ENCODE measurements at places on chromosomes 6 and 20.

DNA sequence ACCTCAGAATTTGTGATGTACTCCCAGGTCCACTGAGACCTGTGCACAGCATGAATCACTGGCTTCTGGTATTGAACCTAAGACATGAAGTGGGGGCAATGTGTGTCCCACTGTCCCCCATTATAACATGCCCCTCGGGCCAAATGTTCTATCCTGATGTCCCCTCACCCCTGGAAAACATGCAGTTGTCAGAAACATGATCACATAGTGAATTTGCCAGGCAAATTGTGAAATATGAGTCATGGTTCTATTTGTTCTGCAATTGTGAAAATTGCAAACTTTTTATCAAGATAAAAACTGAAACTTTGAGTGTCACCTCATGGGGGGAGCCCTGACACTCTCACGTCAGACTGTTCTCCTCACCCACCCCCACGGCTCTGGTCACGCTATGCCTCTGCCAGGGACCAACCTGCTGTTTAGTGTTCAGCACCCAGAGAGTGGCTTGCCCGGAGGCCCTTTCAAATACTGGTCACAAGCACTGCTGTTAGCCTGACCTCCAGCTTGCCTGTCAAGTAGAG is 305.3 kb downstream of the CLIC5 start:
- peak; percentile 26 for DNase-seq

DNA sequence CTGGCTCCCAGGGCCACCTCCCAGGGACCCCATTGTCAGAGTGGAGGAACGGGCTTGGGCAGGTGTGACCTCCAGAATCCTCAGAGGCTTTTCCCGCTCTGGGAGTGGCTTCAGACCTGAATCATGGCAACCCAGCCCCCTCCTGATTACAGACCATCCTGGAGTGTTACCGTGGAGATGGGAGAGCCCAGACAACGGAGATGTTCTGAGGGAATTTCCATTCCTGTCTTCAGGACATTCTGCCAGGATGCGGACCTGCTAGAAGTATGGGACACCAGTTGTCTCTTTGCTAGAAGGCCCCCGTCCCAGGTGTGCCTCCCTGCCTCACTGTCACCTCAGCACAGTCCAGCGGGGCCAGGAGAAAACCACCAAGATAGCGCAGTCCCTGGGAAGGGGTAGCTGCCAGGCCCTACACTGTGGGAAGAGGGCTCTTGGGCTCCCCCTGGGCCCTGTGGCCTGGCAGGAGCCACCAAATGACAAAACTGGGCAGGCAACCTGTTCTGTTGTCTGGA is 109.9 kb downstream of the PSMB1 start:
- DNase-seq: no peak

DNA sequence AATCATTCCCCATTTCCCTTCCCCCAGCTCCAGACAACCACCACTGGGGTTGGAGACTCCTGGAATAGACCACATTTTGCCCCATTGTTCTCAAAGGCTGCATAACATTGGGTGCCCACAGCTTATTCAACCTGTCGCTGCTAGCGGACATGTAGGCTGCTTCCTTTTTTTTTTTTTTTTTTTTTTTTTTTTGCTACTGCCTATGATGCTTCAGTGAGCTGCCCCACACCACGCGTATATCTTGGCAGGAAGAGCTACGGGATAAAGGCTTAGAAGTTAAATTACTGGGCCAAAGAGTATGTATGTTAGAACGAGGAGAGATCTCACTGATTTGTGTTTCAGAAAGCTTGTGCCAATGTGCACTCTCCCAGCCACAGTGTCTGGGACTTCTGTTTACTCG is 7.0 kb downstream of the LBP start:
- DNase-seq: no peak

- no peak for DNase-seq
These were observed 10.5 kb upstream of the SRXN1 start for GRCh38 chr20:663315-664090.

GRCh38 chr6:56724455-56724854 is 81.8 kb upstream of the DST start:
- DNase-seq: no peak

DNA sequence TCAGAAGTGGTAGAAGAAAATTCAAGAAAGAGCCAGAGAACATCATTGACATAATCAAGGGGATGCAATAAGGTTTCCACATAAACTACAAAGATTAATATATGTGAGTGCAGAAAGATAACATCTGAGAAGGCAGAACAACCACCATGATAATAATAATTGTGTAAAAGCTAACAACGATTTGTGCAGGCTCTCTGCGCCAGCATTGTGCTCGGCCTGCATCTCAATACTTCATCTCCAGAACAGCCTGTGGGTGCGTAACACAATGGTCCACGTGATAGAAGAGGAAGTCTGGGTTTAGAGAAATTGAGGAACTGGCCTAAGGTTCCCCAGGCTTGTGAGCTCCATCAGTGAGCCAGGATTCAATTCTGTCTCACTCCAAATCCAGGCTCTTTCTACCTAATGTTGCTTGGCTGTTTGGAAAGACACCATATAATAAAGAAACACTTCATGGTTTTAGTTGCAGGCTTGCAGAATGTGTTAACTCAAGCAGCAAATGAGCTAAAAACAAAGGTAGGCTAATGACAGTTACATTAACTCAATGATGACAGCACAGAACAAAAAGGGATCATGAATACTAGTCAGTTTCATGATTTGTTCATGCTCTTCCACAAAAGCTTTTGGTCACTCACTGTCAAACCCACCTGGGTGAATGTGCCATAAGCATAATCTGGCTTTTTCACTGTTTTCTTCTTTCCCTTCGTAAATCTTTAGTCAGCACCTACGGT is 71.2 kb downstream of the LY86 start:
- no peak for DNase-seq

- no peak for DNase-seq
These were observed 5.6 kb downstream of the TAF4 start for GRCh38 chr20:62059920-62060630.

DNA sequence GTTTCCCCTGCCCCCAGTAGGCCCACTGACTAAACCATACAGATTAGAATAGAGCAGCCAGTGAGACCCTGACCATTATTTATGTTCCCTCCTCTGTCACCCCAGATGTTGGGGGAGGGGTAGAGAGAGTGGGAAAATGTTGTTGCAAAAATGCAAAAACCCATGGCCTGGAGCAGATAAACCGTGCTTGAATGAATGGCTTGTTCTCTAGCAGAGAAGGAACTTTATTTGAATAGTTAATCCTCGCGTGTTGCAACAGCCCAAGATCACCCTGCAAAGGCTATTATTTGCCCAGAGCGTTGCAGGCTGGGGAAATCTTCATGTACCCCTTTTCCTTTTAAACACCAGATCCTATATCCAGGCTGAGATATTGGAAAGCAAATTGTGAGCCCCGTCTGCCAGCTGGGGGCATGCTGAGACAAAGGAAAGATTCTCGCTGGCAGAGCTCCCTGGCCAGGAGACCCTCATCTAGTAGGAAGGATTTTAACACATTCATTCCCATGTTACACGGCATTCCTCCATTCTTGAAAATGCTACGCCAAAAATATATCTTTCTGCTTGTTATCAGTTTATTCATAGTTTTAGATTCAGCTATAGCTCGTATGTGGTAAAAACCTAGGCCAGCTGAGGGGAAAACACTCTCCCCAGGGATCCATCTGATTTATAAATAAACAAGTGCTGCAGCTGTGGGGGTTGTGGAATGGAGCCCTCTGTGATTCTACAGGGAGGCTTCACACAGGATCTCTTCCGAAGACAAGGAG is 53.0 kb downstream of the LINC00237 start:
- no peak for DNase-seq

- peak; percentile 52 for DNase-seq
These were observed 115.4 kb upstream of the BTN3A2 start for GRCh38 chr6:26249707-26249956.

DNA sequence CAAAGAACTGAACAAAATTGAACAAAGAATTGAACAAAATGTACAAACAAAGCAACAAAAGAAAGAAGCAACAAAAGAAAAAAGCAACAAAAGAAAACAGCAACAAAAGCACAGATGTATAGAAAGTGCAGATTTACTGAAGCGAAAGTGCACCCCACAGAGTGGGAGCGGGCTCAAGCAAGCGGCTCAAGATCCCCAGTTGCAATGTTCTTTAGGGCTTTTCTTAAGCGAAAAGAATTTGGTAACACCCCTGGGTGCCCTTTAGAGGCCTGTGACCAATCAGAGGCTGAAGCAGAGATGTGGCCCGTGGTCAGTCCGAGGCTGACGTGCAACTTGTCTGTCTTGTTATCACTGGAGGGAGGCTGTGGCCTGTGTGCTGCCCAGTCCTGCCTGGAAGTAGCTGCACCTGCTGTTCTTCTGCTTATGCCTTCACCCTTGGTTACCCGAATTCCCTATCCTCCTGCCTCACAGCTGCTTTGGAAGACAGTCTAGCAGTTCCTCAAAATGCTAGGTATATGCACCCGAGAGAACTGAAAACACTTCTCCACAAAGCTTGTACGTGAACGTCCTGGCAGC is 13.2 kb upstream of the KIF25 start:
- DNase-seq: no peak

- DNase-seq: no peak
These were observed 12.3 kb upstream of the HMGN4 start for GRCh38 chr6:26525838-26526237.

DNA sequence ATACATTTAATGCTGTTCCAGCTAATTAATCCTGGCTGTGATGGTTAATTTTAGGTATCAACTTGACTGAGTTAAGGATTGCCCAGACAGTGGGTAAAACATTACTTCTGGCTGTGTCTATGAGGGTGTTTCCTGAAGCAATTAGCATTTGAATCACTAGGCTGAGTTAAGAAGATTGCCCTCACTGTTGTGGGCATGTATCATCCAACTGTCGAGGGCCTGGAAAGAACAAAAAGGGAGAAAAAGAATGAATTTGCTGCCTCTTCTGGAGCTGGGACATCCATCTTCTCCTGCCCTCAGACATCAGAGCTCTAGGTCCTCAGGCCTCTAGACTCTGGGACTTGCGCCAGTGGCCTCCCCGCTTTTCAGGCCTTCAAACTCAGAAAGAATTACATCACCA is 34.3 kb downstream of the SDHAF4 start:
- no peak for DNase-seq

- no peak for DNase-seq
These were observed 19.5 kb upstream of the FAM8A1 start for GRCh38 chr6:17580518-17581048.

DNA sequence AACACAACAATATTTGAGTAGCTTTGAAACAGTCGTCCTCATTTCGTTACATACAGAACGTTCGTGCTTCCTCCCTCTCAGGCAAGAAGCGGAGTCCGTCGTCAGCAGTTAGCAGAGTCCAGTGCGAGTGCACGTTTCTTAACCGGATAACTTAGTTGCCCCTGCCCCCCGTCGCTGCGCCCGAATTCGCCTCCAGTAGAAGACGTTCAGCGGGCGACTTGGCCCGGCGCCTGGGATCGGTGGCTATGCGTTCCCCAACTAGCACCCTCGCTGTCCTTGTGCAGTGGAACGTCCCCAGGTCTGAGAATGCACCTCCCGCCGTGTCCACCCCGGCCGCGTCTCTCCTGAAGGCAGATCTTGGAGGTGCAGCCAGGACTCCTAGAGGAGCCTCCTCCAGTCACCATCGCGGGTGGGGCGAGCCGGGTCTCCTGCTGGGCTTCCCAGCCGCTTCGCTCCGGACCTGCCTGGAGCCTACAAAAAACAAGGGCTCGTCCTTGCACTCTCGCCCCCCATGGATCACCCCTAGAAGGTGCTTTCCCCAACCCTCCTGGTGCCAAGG is 910 bp upstream of the PCSK2 start:
- DNase-seq: no peak

DNA sequence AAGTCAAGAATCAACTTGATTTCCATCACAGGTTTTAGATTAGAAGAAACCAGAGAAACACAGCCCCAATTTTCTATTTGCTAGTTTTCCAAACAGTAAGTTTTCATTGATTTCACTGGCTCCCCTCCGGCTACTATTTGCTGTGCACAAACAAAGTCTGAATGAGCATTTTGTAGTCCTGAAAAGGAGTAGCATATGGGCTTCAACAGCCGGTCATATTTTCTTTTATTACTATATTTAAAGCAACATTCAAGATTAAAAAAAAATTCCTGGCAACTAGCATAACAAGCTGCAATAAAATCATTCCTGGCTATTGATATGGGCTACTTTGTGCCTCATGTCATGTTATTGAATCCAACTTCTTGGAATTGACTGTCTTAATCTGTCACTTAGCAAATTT is 48.3 kb downstream of the CARMIL1 start:
- no peak for DNase-seq

DNA sequence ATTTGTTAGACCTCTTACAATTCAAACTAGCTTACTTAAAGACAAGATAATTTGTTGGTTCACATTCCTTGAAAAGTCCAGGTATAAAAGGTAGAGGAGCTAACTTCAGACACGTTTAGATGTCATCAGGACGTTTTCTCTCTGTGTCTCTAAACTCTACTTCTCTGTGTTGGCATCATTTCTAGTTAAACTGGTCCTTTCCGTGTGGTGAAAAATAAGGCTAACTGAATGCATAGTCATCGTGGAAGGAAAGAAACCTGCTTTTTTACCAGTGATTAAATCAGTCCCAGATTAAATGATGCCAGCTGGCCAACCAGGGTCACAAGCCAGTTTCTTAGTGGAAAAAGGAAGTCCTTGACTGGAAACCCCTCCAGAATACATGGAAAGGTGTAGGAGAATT is 168.4 kb upstream of the AHI1 start:
- DNase-seq: no peak

- DNase-seq: no peak
These were observed 19.6 kb upstream of the TRAM2 start for GRCh38 chr6:52596371-52597028.

DNA sequence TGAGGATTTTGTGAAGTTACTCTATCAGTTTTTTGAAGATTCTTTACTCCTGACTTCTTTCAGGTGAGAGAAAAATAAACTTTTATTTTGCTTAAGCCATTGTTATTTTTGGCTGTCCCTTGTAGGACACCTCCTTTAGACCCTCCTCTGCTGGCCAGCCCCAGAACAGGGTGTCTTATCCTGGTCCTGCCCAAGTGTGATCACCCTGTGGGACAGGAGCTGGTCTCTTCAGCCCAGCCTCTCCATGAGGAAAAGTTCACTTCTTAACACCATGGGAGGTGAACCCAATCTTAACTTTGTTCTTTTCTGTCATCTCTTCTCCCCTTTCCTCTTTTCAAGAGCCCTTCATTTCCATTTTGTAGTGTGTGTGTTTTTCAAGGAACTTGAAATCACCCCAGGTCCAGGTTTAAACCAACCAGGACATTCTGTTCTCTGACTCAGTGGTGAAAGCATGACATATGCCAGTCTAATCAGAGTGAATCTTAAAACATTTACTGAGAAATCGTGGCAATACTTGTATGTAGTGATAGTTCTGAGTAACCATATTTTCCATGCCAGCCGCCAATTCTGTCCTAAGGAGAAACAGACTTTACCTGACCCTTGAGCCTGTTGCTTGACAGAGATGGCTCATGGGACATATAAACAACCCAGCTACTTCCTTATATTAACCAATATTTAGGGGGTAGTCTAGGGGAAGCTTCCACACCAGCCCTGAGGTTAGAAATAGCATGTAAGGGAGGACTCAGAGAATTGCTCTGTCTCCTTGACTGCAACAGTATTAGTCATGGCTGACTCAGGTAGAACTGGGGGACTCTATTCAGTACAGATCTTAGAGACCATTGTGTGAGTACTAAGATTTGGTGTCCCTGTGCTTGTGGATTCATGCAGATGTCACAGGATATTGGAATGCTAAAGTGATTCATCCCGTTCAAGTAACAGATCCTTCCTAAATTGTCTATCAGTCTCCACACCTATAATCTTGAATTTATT is 48.8 kb downstream of the FLRT3 start:
- DNase-seq: no peak
